GM23248 (cell line): ENCODE measurements at places on chromosomes 5 and 9.

- peak; percentile 86 for DNase-seq
These were observed 15.5 kb downstream of the ATOX1 start for GRCh38 chr5:151742870-151743294.

DNA sequence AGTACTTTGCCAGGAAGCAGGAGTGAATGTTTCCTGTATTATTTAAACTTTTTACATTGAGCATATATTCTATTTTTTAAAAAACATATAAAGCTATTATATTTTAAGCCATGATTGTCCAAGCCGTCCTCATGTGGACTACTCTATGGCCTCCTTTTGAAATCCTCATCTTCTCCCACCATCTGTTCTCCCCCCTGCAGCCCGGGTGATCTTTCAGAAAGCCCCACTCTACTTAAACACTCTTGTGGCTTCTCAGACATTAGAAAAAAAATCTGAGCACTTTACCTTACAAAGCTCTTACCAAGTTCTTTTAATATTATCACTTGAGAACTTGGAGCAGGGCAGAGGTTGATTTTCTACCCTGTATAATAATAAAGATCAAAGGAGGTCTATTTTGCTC lies 95.4 kb downstream of the CAVIN4 start:
- no peak for DNase-seq

GRCh38 chr5:5602554-5602953 lies 180.1 kb downstream of the ICE1 start:
- DNase-seq = no peak

DNA sequence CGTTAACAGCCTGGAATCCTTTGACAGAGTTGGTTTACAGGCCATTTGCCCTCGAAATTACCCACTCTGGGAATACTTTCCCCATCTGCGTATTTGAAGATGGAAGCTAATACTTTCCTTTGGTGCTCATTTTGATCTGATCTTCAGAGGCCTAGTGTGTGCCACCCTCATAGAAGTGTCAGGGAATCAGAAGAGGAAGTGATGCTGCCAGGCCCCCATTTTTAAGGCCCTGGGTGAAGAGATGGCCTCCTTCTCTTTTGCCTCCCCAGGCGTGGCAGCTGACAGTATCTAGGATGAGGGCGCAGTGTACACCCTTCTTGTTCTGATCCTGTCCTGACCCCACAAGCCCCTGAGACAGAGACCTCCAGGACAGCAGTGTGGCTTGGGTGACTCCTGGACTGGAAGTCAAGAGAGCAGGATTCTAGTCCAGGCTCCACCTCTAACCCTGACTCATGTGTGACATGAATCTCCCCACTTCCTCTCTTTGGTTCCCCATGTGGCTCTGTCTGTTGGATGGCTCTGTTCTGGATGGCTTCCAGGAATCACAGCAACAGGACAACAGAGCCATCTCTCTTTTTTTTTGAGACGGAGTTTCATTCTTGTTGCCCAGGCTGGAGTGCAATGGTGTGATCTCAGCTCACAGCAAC lies 27.8 kb downstream of the CSF1R start:
- peak; percentile 92 for DNase-seq

GRCh38 chr9:113368982-113369854 lies 7.6 kb downstream of the HDHD3 start:
- DNase-seq = no peak

GRCh38 chr5:6759983-6760382 lies 46.8 kb downstream of the TENT4A start:
- DNase-seq = no peak

DNA sequence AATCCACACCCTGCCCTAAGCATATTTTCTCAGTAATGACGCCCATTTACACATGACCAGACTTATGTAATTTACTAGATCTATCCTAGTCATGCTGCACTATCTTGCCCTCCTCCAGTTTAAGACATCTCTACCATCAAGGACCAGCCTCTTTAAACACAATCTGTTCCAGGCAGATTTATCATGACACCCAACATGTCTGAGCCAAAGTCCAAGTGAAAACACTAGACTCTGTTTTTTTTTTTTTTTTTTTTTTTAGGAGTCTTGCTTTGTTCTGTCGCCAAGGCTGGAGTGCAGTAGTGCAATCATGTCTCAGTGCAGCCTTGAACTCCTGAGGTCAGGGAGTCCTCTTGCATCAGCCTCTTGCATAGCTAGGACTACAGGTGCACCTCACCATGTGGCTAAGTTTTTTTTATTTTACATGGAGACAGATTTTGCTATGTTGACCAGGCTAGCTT lies 354.6 kb downstream of the ARRDC3 start:
- DNase-seq = no peak

GRCh38 chr9:94980947-94981722 lies 254.6 kb downstream of the AOPEP start:
- no peak for DNase-seq

- DNase-seq = peak; percentile 70
These were observed 58.7 kb upstream of the NFIB start for GRCh38 chr9:14372437-14373335.
